Stimulated activated naive CD4-positive, alpha-beta T cell (primary cell): ENCODE measurements at places on chromosomes 2 and 18.

DNA sequence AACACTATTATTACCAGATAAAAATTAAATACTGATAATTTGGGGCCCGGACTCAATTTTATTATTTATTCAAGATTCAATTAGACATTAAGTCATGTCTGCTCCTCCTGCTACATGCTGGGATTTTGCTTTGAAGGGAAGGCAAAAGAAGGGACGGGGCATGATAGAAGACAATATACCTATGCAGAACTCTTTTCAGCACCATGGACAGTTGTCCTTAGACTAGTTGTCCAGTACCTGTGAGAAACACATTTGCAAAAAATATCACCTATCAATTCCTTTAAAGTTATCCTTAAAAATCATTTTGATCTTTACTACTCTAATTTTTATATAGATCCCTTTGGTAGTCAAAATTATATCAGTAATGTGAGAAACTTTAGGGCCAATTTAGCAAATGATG is 100.2 kb upstream of the SULT1C3 start:
- DNase-seq, result no peak

DNA sequence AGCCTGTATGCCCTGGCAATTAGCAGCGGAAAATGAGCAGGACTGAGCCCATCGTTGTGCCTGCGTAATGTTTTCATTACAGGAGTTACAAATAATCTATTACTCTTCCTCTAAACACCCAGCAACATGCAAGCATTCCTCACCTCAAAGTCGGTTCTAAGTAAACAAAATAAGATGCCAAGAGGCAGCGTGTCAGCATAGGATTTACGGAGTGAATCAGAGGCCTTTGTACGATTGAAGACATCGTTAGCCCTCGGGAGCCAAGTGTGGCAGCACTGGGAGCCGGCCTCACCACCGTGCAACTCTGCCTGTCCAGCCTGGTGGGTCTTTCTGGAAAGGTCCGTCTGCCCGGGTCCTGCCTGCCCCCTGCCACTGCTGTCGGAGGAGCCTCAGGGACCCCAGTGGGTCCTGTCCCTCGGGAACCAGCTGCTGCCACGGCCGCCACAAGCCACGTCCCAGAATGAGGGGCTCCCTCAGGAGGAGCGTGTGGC is 80.1 kb upstream of the CTDP1 start:
- no peak for DNase-seq

GRCh38 chr2:120634533-120634932 is 101.1 kb upstream of the GLI2 start:
- no peak for DNase-seq

DNA sequence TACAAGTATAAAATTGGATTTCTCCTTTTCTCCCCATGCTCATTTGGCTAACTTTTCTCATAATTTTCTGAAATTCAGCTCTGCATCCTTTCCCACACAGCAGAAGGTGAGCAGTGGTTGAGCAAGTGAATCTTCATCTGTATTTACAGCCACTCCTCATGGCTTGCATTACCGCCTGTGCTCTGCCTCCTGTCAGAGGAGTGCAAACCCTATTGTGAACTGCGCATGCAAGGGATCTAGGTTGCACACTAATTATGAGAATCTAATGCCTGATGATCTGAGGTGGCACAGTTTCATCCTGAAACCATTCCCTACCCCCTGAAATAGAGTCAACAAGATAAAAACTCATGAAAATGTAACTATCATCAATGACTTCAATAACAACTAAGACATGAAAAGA is 20.0 kb downstream of the ME2 start:
- no peak for DNase-seq

GRCh38 chr2:146244830-146245229 is 1600.0 kb upstream of the ACVR2A start:
- no peak for DNase-seq

- no peak for DNase-seq
Measured at GRCh38 chr18:3526421-3527354, 76.7 kb downstream of the TGIF1 start.

DNA sequence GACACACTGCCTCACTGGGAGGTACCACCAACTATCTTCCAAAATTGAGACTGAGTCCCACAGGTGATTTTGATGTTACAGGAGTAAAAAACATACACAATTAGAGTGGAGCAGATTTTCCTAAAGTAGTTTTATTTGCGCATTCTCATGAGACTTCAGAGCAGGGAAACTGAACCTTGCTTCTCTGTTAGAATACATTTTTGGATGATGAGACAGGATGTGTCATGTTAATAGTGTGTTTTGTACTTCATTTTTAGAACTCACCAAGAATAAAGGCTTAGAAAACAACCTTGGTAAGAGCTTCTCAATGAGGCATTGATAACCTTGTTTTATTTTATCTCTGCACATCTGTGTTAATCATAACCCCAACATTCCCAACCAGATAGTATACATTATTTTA is 310.2 kb upstream of the GALNT5 start:
- DNase-seq, result no peak

- DNase-seq, result no peak
Measured at GRCh38 chr2:19649785-19650380, 251.9 kb downstream of the TTC32 start.

DNA sequence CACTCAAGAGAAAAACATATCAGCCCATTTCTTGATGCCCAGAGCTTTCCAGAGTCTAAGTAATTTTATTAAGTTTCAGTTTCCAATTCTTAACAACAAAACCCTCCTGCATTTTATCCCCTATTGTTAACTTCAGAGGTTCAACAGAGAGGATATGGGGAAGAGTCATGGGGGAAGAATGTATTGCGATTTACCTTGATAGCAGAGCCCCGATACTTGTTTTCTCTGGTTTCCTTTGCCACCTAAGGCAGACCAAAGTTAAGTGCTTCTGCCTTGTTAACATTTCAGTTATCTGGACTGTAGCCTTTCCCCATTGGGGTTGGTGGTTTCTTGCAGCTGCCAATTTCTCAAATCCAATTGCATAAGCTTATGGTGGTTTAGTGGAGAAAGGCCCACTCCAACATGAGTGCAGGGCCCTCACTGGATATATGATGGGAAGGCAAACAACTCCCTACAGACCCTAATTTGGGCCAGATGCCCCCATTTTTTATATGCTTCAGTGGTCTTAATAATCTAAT is 82.0 kb upstream of the ITGB6 start:
- DNase-seq, result no peak
